ENCODE measurements at places on chromosomes 3 and 15.
A peak's percentile ranks its signal among the peaks of the same experiment; 100 is the strongest.

DNA sequence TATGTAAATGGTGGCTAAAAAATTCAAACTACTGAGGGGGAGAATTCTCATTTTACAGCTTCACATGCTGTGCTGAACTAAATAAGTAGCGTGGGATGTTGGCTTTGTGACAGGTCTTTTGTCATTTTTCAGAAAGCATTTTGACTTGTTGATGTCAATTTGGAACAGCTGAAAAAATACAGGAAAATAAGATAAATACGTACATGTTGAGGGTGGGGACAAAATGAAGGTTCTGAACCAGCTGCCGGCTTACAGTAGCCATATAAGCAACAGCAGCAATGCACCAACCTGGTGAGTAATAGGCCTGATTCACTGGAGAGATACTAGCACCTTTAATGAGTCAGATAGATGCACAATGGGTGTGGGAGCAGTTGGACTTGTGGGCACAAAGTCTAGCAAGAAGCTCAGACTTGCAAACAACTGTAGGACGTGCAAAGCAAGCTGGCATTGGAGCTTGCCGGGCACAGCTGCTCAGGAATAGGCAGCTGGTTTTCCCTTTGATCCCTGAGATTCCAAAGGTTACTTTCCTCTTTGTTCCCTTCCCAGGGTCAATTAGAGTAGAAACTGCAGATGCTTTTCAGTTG is 12.9 kb downstream of the B3GNT5 start:
- no peaks in the 10 kb centered on the region for H3K27me3 ChIP-seq
- no peaks in the 10 kb centered on the region for H3K4me1 ChIP-seq

DNA sequence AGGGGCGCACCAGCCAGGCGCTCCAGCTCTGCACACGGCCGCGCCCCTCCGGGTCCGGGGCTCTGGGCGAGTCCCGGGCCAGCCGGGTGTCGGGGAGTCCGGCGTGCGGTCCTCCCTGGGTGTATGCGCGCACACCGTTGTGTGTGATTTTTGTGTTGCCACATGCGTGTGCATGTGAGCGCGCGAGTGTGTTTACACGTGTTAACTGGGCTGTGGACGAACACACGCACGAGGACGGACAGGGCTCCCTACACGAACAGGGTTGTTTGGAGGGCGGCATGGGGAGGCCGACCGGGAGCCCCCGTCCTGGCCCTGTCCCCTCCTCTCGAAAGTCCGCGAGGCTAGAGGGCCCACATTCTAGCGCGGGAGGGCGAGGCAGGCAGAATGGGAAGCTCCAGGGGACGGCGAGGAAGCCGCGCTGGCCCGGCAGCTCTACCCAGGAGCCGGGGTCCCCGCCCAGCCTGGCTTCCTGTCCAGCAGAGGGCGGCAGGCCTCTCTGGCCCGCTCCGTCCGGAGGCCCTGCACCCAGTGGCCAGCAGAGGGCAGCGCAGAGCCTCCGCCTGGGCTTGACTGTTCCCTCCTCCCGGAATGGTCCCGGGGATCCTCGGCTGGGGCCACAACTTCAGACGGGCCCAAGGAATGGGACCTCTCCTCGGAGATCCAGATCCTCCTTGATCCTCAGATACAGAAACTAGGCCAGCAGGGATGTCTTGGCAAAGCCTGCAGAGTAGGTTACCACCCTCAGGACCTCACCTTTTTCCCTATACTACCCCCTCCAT is 611 bp upstream of the LINGO1 start:
- no peaks in the 10 kb centered on the region for H3K36me3 ChIP-seq
- peak; percentile 25 for DNase-seq
- H3K27me3 ChIP-seq: peaks cover 6% of the 10 kb centered on the region
- H3K4me3 ChIP-seq: peak overlapping the region; percentile 75

- H3K27ac ChIP-seq: no peak overlapping the region
- no peak for DNase-seq
- H3K27me3 ChIP-seq: no peaks in the 10 kb centered on the region
- no peaks in the 10 kb centered on the region for H3K4me1 ChIP-seq
- H3K36me3 ChIP-seq: no peaks in the 10 kb centered on the region
- no peak overlapping the region for H3K4me3 ChIP-seq
These were observed 109.9 kb downstream of the TLE3 start for GRCh38 chr15:69987492-69988489.

- no peaks in the 10 kb centered on the region for H3K4me1 ChIP-seq
- H3K4me3 ChIP-seq: peak overlapping the region; percentile 75
- H3K27ac ChIP-seq: peak overlapping the region; percentile 97
- no peaks in the 10 kb centered on the region for H3K36me3 ChIP-seq
These were observed 1.4 kb downstream of the PTPRG start for GRCh38 chr3:61562721-61563312.

DNA sequence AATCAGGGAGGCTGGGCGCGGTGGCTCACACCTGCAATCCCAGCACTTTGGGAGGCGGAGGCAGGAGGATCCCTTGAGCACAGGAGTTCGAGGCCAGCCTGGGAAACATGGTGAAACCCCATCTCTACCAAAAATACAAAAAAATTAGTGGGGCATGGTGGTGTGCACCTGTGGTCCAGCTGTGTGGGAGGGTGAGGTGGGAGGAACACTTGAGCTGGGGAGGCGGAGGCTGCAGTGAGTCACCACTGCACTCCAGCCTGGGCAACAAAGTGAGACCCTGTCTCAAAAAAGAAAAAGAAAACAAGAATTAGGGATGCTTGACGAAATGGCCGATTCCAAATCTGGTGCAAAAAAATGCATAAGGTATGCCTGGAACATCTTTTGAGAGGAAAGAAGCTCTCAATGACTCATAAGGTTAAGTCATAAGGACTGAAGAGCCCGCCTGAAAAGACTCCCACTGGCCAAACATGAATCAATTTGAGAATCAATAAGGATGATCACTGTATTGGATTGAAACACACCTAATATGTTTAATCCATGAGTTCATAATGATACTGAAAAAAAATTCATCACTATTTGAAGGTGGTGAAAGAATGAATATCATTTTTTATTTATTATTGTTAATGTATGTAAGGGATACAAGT is 27.7 kb downstream of the BLM start:
- no peak overlapping the region for H3K4me3 ChIP-seq
- no peak for DNase-seq
- H3K27me3 ChIP-seq: no peaks in the 10 kb centered on the region
- H3K4me1 ChIP-seq: no peaks in the 10 kb centered on the region
- no peaks in the 10 kb centered on the region for H3K36me3 ChIP-seq
- no peak overlapping the region for H3K27ac ChIP-seq

- no peaks in the 10 kb centered on the region for H3K36me3 ChIP-seq
- H3K4me3 ChIP-seq: no peak overlapping the region
- no peak for DNase-seq
- no peaks in the 10 kb centered on the region for H3K27me3 ChIP-seq
These were observed 15.0 kb upstream of the FYCO1 start for GRCh38 chr3:46010519-46011113.

GRCh38 chr15:80455668-80456442 is 51.7 kb downstream of the ARNT2 start:
- no peaks in the 10 kb centered on the region for H3K4me1 ChIP-seq
- no peak for DNase-seq
- no peaks in the 10 kb centered on the region for H3K27me3 ChIP-seq

DNA sequence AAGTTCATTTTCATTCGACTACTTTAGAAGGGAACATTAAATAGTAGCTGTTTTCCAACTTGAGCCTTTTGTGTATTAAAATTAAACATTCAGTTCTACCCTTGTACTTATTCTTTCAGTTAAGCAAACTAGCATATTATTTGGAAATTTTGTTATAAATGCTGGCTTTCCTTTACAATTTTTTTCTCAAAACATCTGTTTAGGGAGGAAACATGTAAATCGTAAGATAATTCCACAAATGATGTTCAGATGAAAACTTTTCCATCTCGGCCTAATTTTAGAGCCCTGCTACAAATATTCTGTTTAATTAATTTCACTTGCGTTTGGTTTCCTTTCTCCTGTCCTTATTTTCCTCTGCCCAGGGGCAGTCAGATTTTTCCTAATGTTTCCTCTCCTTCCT is 476.2 kb upstream of the RGMA start:
- no peaks in the 10 kb centered on the region for H3K36me3 ChIP-seq
- no peaks in the 10 kb centered on the region for H3K4me1 ChIP-seq
- no peak for DNase-seq
- no peak overlapping the region for H3K4me3 ChIP-seq

- H3K27ac ChIP-seq: no peak overlapping the region
- DNase-seq: no peak
- no peak overlapping the region for H3K4me3 ChIP-seq
- H3K36me3 ChIP-seq: no peaks in the 10 kb centered on the region
- H3K4me1 ChIP-seq: peaks cover 21% of the 10 kb centered on the region
These were observed 2.0 kb downstream of the NDUFB5 start for GRCh38 chr3:179606534-179607085.

- H3K36me3 ChIP-seq: no peaks in the 10 kb centered on the region
- no peak for DNase-seq
- peaks cover 12% of the 10 kb centered on the region for H3K4me1 ChIP-seq
These were observed 21.7 kb downstream of the HERC1 start for GRCh38 chr15:63811942-63812550.

DNA sequence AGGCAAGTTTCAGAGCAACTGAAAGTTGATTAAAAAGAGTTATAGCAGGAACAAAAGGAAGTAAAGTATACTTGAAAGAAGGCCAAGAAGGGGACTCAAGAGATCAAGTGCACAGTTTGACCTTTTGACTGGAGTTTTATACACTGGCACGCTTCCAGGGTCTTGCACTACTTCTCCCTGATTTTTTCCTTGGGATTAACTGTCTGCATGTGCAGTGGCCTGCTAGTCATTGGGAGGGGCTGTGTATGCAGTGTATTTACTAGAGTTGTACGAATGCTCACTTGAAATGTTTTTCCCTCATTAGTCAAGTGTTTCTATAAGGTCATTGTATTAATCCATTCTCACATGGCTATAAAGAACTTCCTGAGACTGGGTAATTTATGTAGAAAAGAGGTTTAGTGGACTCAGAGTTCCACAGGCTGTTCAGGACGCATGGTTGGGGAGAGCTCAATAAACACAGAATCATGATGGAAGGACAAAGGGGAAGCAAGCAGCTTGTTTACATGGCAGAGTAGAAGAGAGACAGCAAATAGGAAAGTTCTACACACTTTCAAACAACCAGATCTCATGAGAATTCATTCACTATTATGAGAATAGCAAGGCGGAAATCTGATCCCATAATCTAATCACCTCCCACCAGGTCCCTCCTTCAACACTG is 571.8 kb downstream of the ZPLD1 start:
- no peak overlapping the region for H3K27ac ChIP-seq
- DNase-seq: no peak
- no peak overlapping the region for H3K4me3 ChIP-seq
- H3K27me3 ChIP-seq: no peaks in the 10 kb centered on the region
- H3K4me1 ChIP-seq: no peaks in the 10 kb centered on the region

DNA sequence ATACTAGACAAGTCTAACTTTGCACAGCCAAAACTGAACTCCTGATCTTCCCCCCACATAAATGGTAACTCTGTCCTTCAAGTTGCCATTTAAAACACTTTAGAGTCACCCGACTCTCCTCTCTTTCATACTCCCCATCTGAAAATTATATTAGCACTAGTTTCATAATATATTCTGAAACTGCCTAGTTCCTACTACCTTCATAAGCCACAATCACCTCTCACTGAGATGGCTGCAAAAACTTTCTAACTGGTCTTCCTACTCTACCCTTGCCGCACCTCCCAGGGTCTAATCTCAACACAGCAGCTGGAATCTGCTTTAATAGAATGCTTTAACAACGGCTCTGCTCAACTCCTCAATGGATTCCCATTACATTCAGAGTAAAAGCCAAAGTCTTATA is 55.0 kb downstream of the GLB1 start:
- no peaks in the 10 kb centered on the region for H3K27me3 ChIP-seq
- H3K36me3 ChIP-seq: peaks cover 13% of the 10 kb centered on the region
- no peak overlapping the region for H3K27ac ChIP-seq
- H3K4me3 ChIP-seq: no peak overlapping the region
- no peaks in the 10 kb centered on the region for H3K4me1 ChIP-seq

GRCh38 chr3:48428088-48428571 is 1.8 kb downstream of the PLXNB1 start:
- H3K4me1 ChIP-seq: peaks cover 40% of the 10 kb centered on the region
- H3K27ac ChIP-seq: peak overlapping the region; percentile 96
- H3K27me3 ChIP-seq: no peaks in the 10 kb centered on the region
- no peak for DNase-seq

GRCh38 chr3:120741837-120742197 is 499 bp downstream of the RABL3 start:
- H3K4me3 ChIP-seq: peak overlapping the region; percentile 98
- peaks cover 4% of the 10 kb centered on the region for H3K36me3 ChIP-seq
- peak overlapping the region; percentile 94 for H3K27ac ChIP-seq
- peaks cover 15% of the 10 kb centered on the region for H3K4me1 ChIP-seq
- DNase-seq: no peak

DNA sequence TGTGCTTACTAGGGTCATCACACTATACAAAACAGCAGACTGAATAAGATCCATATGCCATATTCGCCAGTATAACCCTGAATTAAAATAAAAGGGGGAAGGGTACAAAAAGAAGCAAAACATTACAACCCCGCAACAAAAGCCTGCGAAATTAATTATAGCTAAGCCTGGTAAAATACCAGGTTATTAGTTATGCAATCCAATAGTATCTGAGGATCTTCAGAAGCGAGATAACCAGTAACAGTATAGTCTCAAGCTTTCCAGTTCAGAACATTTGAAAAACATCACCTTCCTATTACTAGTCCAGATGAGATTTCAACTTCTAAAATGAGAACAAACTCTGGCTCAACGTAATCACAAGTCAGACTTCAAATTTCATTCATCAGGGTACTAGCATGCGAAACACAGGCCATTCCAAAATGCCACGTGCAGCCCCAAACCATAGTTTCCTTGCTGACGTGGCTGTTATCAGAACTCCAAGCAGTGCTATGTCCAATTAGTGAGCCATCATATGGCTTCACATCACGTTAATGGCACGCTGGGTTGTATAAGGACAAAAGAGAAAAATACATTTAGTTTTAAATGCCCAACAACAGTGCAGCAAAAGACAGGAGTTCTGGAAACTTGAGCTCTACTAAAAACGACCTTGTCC is 1.1 kb downstream of the SSR3 start:
- H3K27ac ChIP-seq: peak overlapping the region; percentile 83
- no peaks in the 10 kb centered on the region for H3K36me3 ChIP-seq
- no peak for DNase-seq
- no peaks in the 10 kb centered on the region for H3K27me3 ChIP-seq
- H3K4me3 ChIP-seq: peak overlapping the region; percentile 99

DNA sequence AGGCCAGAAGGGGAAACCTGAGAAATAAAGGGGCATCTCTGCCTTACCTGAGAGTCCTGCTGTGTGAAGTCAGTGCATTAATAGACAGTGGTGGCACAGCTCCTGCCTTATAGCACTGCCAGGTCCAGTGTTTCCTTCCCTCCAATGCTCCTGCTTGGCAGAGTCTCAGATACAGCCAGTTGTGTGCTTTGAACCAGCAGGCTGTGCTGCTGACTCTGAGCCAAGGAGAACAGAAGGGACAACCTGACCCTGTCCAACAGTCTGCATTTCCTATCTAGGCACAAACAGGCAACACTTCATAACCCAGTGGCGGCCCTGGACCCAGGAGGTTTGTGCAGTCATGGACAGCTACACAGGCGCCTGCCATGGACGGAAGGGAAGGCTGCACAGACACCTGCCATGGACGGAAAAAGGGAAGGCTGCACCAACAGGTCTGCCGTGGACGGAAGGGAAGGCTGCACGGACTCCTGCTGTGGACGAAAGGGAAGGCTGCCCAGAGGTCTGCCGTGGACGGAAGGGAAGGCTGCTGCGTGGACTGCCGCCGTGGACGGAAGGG is 33.9 kb upstream of the PLXNA1 start:
- no peaks in the 10 kb centered on the region for H3K36me3 ChIP-seq
- H3K27ac ChIP-seq: no peak overlapping the region
- DNase-seq: no peak
- no peaks in the 10 kb centered on the region for H3K4me1 ChIP-seq
- no peak overlapping the region for H3K4me3 ChIP-seq

- DNase-seq: no peak
- H3K27ac ChIP-seq: no peak overlapping the region
- peaks cover 4% of the 10 kb centered on the region for H3K4me1 ChIP-seq
- no peaks in the 10 kb centered on the region for H3K27me3 ChIP-seq
These were observed 203.5 kb upstream of the NANOGP8 start for GRCh38 chr15:35288580-35288979.
